MM.1S (cell line): ENCODE measurements at places on chromosomes 11 and 22.
A peak's percentile ranks its signal among the peaks of the same experiment; 100 is the strongest.

DNA sequence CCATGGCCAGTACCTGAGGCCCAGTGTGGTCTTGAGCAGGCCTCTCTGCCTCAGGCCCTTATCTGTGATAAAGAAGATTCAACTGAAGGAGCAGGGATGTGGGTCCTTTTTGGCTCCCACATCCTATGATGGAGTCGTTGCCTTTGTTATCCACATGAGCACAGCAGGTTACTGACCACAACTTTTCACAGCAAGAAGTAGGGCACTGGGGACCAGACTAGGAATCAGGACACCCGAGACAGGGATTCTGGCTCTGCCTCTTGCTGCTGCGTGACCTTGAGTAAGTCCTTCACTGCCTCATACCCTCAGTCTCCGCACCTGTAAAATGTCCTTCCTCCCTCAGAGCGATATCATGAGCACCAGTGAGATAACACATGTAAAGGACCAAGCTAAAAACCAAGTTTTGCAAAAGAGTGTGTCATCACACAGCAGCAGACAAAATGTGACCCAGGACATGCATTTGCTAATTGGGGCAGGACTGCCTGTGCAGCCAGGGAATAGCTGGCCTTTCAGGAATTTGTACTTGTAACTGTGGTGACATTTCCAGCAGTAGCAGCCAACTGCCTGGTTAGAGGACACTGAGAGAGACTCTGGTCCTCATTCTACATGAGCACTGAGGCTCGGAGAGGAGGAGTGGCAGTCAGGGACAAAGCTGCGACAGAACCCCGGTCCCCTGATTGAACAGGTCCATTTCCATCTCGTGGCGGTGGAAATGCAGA lies 13.2 kb upstream of the SMIM35 start:
- DNase-seq: no peak

- peak; percentile 48 for DNase-seq
These were observed 43.6 kb upstream of the DDX6 start for GRCh38 chr11:118834427-118835028.

DNA sequence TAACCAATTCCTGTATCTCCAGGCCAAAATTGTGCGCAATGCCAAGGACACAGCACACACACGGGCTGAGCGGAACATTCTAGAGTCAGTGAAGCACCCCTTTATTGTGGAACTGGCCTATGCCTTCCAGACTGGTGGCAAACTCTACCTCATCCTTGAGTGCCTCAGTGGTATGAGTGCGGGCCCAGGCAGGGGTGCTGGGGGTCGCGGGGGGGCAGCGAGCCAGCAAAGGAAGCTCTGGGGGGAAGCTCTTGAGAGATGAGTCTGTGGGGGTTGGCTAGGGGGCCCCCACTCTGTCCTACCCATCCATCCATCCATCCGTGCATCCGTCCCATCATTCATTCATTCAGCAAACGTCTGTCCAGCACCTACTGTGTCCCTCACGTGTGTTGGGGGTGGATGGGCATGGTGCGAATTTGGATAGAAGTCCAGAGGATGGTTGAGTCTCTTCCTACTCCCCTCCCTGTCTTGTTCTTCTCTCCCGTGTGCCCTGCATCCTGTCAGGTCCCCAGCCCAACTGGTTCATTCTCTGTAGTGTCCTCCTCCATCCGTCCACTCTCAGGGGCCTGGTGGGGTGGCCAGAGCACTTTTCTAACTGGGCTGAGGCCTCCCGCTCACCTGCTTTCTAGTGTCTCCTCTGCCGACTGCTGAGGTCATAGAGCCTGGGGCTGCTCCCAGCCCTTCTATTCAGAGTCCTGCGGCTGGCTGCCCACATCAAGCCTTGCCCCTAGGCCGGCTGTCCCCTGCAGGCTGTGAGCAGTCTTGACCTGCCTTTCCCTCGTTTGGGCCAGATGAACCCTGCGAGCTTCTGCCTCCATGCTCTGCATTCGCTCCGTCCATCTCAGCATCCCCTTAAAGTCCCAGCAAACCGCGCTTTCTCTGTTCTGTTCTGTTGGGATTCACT lies 3.3 kb downstream of the RPS6KB2 start:
- no peak for DNase-seq

GRCh38 chr11:41040474-41040873 lies 419.0 kb downstream of the LRRC4C start:
- no peak for DNase-seq

DNA sequence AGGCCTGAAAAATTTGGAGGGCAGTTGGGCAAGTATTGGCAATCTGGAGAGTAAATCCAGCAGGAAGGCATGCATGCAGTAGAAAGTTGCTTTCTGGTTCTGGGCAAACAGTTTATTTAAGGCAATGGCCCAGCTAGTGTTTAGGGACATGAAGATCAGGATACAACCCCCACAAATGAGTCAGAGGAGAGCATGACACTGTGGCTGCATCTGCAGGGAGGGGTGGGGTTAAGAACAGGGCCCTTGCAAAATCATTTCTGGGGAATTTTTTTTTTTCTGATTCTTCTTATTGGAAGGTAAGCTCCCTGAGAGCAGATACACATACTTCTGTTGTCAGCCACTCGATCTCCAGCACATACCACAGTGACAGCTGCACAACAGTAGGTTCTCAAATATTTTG lies 61.1 kb downstream of the FDX1 start:
- DNase-seq: no peak

- no peak for DNase-seq
These were observed 22.3 kb upstream of the MMP20 start for GRCh38 chr11:102647430-102647829.
